ENCODE measurements at places on chromosomes 6 and 20. TPM values are rescaled to one million over a fixed set of nuclear protein-coding genes. Genes with fewer than 3 reads are reported as not detected.
A peak's percentile ranks its signal among the peaks of the same experiment; 100 is the strongest.

The SLC9A8 gene
- 14.4 TPM for total RNA-seq

GRCh38 chr6:89308525-89309395, 6.3 kb downstream of the GABRR2 start:
- no peak for DNase-seq

- DNase-seq, result peak; percentile 83
Observed at GRCh38 chr6:128696691-128697689, 176.6 kb upstream of the PTPRK start.

GRCh38 chr20:33992145-33992922, 1.4 kb upstream of the RALY start:
- no peak for DNase-seq

The DDAH2 gene
- 109 TPM for total RNA-seq

- DNase-seq, result no peak
Observed at GRCh38 chr6:66496659-66497058, 789.6 kb upstream of the EYS start.

DNA sequence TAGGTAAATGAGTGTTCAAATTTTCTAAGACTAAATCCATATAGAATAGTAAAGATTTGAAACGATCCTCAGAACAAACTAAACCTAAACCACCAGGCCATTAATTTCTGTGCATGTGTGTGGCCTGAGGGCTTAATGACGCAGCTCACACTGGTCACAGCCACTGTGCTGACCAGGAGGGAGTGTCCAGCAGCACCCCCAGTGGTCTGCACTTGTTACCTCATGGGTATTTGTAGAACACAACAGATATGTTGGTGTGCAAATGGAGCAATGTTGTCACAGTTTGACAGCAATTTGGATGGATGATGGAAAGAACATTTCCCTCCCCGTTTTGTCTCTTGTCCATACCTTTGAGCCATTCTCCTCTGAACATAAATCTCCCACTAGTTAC, 122.4 kb upstream of the EXOC2 start:
- DNase-seq, result no peak

The RSPH9 gene
- total RNA-seq, result 0.12 TPM

- peak; percentile 34 for DNase-seq
Observed at GRCh38 chr6:108621117-108621516, 60.4 kb downstream of the FOXO3 start.

- no peak for DNase-seq
Observed at GRCh38 chr20:21504323-21504722, 9.5 kb downstream of the NKX2-2 start.

GRCh38 chr6:41785689-41786450, 1.6 kb upstream of the TOMM6 start:
- DNase-seq, result no peak

The HACE1 gene
- total RNA-seq, result 12.8 TPM

DNA sequence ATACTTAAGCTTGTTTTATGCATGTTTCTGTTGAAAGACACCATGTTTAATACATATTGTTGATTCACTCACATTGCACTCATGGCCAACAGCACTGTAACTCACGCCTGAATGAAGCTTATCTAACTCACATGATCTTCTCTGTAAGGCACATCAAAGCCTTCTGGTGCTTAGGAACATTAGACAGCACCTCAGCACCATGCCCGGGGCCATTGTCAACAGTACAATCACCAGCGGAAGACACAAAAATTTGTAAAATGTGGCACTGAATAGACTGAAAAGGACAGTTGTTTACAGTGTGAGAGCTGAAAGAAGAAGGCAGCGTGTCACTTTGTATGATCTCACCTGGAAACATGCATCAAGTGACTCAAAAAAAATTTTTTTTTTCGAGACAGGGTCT, 8.9 kb upstream of the TCF15 start:
- DNase-seq, result no peak

DNA sequence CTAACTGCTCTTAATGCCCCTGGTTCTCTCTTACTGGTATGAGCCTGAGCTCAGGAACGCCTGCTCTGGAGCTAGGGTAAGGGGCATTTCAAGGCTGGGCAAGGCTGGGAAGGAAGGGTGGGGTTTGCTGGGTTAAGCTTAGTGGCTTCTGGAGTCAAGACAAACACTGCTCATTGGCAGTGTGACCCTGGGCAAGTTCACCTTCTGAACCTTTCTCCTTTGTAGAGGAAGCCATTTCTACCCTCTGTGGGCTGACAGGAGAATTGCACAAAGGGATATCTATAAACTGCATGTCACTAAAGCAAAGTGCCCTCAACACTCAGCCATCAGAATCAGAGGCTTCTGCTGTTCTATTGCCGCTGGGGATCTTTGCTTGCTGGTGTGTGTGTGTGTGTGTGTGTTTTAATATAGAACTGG, 20.3 kb upstream of the LRRN4 start:
- no peak for DNase-seq

DNA sequence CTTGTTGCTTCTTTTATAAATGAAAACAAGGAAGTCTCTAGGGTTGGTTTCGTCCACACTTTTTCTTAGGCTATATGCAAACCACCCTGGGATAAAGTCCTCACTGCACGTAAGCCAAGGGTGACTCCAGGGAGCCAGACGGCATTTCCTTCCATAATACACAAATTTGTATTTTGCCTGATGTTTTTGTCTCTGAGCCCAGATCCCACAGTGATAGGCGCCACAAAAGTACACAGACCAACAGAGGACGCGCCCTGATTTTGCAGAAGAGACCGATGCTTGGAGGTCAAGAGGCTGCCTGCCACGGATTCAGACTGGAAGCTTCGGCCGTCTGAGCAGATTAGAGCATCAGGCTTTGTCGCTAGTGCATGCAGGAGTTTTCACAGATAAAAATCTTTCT, 22.8 kb downstream of the FOXQ1 start:
- no peak for DNase-seq

DNA sequence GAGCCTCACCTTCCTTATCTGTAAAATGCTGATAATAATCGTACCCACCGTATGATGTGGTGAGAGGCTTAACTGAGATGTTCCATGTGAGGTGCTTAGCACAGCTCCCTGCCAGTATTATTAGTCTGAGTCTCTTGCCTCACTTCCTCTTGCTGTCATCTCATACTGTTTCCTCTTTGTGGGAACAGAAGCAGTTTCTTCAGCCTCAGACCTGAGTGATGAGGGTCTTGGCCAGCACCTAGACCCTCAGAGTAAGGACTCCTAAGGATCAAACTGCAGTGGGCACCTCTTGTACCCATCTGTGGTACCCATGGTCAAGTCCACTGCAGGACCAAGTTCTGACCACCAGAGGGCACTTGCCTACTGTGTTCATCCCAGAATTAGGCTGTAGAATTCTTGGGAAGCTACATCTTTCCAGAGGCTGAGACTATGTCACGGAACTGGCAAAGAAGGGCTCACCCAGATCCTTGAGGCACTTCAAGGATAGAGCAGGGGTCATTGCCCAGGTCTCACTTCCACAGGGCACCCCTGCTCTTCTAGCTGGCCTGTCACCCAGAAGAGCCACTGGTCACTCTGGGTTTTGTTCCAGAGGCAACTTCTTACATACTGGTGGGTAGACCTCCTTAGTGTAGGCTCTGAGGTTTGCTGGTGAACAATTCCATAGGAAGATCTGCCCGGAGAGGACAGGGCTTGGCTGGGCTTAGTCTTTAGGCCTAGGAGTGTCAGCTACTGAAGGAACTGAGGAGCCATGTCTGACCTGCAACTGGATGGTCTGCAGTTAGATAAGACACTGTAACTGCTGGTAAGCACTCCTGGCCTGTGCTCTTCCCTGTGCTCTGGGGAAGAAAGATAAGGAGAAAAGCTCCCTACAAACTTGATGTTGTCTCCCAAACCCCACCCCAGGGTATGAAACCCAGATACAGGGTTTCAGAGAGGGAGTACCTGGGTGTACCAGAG, 20.6 kb upstream of the SGK2 start:
- DNase-seq, result peak; percentile 59

GRCh38 chr20:40714916-40715315, 25.9 kb upstream of the MAFB start:
- DNase-seq, result no peak

The LAMP5 gene
- not detected for total RNA-seq

GRCh38 chr20:49406666-49407065, 75.8 kb downstream of the KCNB1 start:
- no peak for DNase-seq

The NINL gene
- 24.8 TPM for total RNA-seq

The TRIM15 gene
- total RNA-seq, result not detected

DNA sequence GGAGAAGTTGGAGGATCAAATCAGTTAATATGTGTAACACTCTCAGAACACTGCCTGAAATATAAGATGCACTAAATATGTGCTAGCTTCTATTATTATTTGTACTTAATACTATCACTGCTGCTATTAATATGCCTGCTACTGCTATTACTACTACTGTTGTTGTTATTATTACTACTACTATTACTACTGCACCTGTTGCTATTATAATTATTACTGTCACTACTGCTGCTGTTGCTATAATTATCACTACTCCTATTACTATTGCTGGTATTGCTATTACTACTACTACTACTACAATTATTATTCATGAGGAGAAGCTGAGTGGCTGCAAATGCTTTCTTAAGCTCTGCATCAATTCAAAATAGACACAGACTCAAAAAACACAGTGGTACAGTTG, 16.7 kb upstream of the SSTR4 start:
- DNase-seq, result no peak

DNA sequence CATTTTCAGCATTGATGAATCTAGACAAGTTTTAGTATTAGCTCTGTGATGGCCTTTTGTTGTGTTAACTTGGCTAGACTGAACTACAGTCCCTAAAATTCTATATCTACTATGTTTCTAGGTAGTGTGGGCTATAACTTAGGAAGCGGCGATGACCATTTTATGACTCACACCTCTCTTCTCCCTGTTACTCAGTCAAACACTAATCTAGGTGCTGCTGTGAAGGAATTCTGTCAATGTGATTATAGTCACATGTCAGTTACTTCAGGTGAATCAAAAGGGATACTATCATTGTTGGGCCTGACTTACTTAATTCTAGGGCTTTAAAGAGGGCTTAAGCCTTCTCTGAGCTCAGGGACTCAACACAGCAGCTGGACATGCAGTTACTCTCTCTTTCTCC, 691.5 kb upstream of the MAP3K7 start:
- DNase-seq, result no peak

DNA sequence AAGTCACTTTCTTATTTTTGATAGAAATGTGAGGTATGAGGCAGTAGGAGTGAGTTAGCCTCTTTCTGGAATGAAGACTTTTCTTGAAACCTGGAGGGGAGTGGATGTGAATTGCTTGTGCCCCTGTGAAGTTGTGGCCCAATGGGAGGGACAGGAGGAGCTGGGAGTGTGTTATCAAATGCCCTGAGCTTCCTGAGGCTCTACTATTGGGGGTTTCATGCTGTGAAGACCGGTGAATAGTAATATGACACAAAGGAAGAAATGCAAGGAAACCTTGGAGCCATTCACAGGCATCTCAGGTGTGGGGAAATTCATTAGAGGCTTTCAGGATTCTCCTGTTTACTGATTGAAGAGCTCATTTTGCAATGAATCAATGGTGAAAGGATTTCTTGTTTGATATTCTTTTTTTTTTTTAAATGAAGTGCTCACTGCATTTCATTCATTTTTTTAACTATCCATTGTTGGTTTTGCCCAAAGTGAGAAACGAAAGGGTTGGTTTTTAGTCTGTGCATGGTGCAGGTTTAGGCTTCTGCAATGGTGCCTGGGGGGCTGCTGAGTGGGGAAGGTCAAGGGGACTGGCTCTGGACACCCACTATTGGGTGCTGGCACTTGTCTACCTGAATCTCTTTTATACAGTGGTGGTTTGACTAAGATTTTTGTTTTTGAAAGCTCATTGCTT, 8.2 kb downstream of the RNF144B start:
- DNase-seq, result no peak

DNA sequence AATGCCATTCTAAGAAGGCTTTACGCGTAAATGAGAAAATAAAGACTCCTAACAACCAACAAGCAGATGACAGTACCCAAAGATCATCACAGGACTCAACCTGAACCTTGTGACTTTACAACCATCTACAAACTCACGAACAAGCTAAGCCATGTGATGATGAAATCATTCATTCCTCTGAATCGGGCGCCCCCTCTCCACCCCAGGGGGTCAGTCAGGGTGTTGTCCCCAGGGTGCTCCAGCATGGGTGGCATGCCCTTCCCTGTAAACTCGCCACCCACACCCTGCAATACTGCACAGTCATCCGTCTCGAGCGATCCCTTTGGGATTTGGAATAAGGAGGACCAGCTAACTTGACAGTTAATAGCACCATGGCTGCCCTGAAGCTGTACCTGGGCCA, 12.6 kb downstream of the SERPINB6 start:
- DNase-seq, result no peak

GRCh38 chr20:21995461-21995860, 290.0 kb downstream of the PAX1 start:
- DNase-seq, result no peak

The TXNDC5 gene
- total RNA-seq, result 1,581 TPM

- DNase-seq, result no peak
Observed at GRCh38 chr6:113127786-113128419, 729.2 kb upstream of the MARCKS start.

- DNase-seq, result no peak
Observed at GRCh38 chr6:6224933-6225486, 95.5 kb downstream of the F13A1 start.

- DNase-seq, result no peak
Observed at GRCh38 chr20:62031462-62032092, 34.1 kb downstream of the TAF4 start.

- DNase-seq, result no peak
Observed at GRCh38 chr20:18377896-18378481, 88.8 kb downstream of the DZANK1 start.

The TXLNB gene
- total RNA-seq, result 0.18 TPM

The PGBD1 gene
- 9.6 TPM for total RNA-seq

DNA sequence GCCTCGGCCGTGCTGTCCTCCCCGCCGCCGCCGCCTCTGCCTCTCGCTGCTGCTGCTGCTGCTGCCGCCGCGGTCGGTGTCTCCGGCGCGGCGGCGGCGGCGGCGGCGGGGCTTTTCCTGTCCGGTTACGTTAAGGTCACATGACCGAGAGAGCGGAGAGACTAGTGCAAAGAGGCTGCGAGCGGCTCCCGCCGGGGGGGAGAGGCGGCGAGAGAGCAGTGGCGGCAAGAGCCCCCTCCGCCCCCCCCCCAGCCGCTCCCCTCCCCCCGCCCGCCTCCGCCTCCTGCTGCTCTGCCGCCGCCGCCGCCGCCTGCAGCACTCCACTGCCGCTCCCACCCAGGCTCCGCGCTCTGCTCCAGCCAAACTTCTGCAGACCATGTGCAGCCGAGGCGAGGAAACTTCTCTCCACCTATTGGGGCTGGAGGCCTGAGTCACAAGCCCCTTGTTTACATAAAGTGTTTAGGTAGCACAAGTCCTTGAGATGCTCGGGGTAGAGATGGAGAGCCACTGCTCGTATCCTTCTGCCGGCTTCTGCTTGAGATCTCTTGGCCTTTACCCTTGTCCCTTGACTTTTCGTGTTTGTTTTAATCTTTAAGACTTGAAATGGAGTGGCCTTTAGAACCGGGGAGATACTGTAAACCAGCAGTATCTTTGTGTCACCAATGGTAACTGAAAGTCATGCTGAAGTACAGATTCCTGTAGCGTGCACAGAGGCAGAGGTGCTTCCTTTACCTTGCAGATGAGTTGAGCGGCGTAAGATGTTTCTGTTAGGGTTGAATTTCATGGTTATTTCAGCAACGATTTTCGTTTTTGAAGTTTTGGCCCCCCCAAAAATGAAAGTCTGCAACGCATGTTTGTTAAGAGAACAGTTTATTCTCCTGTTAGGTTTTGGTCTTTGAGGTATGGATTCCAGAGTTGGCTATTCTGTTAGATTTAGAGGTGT, at the start of gene ZBTB2:
Gene ZBTB2 (minus strand): TSS at position 89 of the 943 bp plus-strand sequence. CDS start 17,922 bp downstream, outside the sequence.
- DNase-seq, result peak; percentile 71

- DNase-seq, result no peak
Observed at GRCh38 chr20:63843778-63844177, 12.7 kb upstream of the ZBTB46 start.

The KIF25 gene
- total RNA-seq, result not detected
